Stimulated activated CD4-positive, alpha-beta T cell treated with anti-CD3 and anti-CD28 coated beads, Interleukin-2, amount 100 ng/mL, for 24 hours (primary cell): ENCODE measurements at places on chromosomes 2 and 18.

DNA sequence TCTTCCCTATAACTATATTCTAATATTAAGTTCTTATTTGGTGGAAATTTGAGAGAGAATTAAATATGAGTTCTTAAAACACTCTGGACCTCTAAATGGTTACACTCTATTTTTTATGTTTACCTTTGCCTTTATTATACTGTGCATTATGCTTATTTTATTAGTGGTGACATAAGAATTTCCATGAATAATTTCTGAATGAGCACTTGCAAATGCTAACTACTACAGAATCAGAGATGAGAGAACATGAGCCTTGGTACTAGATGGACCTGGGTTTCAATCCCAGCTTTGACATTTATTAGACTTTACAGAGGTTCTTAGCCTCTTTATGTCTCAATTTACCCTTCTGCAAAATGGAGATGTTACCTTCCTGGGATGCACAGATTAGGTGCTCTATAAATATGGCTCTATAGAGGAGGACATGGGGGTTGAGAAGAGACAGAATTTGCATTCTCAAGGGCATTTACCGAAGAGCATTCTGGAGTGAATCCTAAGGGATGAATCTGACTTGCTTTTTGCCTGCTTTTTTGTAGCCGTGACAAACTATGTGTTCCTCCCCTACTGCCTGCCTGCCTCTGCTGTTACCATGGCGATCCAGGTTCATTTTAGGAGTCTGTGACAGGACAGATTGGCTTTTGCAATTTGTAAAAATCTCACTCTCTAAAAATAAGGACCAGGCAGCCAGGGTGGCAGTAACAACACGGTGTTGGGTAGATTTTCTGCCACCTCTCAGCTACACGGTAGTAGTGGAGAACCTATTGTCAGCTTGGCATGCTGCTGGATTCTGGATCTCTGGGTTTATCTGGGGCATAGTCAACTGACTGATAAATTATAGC is 20.7 kb upstream of the CNRIP1 start:
- no peak for DNase-seq

GRCh38 chr18:3902676-3903075 is 452.7 kb downstream of the TGIF1 start:
- DNase-seq = no peak

DNA sequence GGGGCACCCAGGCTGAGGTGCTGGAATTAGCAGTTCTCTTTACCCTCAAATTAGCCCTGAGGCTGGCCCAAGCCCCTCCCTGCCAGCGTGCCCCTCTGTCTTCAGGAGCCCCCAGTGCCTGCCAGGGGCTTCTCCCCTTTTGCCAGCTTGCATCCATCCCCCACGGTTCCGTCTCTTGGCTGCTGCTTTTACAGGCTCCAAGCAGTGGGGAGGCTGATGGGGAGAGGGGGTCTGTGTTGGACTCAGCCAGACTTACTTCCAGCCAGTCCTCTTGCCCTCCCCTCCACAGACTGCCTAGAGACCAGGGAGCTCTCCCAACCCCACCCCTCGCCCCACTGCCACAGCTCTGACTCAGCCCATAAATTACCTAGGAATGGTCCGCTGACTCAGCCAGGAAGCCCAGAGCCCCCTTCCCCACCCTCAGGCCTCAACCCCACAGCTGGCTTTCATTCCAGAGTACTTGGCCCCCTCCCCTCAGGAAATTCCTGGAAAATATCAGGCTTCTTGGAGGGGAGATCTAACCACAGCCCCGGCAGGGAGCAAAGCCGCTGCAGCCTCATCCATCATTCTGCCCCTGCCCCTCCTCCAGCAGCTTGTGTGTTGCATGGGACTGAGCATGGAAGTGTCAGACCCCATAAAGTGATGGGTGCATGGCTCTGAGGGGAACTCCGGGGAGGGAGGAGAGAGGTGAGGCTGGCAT is 184.6 kb downstream of the ZFP36L2 start:
- no peak for DNase-seq

GRCh38 chr2:132581591-132581990 is 88.4 kb downstream of the LYPD1 start:
- DNase-seq = no peak

DNA sequence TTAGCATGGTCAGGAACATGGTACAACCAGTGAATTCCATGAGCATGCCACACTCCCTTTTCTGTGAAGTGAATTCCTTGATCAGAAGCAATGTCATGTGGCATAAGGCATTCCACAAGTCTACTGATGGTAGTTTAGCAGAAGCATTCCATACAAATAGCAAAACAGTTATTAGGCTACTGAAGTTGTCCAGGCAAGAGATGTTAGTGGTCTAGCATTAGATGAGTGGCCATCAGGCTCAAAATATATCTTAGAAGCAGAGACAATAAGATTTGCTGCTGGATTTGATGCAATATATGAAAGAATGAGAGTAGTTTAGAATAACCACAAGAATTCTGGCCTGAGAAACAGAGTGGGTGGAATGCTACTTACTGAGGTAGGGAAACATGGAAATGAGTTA is 355.3 kb upstream of the NRXN1 start:
- no peak for DNase-seq

- DNase-seq = peak; percentile 6
These were observed at the start of gene SCN3A for GRCh38 chr2:165203689-165204559. SCN3A (minus strand) TSS chr2:165204050; CDS start chr2:165176394, 27,656 bp downstream.

DNA sequence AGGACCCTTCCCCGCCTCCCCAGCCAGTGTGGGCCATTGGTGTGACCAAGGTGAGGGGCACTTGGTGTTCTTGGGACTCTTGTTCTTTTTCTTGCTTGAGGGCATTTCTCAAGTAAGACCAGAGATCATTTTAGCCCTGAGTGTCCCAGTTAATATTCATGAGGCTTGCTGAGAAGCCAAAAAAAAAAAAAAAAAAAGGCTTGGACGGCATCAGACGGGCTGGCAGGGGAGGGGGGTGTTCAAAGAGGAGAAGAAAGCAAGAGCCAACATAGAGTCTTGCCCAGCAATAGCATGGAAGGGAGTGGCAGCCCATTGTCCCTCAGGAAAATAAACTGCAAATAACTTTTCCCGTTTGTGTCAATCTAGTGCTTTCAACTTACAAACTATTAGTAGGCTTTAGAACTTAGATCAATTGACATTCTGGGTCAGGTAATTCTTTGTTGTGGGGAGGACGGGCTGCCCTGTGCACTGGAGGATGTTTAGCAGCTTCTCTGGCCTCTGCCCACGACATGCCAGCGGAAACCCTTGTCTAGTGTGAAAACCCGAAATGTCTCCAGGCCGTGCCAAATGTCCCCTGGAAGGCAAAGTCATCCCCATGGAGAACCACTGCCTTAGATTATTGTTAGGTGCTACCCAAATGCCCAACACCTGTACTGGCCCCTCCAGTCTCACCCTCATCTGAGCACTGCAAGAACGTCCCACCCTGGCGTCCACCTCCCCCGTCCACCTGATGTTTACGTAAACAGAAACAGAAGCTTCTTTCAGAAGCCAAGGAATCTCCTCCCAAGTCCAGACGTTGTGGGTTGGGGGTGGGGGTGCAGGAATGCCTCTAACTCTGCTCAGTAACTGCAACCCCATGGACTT is 163.4 kb downstream of the BCL2 start:
- no peak for DNase-seq

GRCh38 chr18:48750485-48751175 is 200.1 kb downstream of the SMAD7 start:
- DNase-seq = no peak

- no peak for DNase-seq
These were observed 123.7 kb downstream of the PIK3C3 start for GRCh38 chr18:42078711-42079110.

GRCh38 chr2:104574367-104574766 is 279.5 kb upstream of the POU3F3 start:
- no peak for DNase-seq

DNA sequence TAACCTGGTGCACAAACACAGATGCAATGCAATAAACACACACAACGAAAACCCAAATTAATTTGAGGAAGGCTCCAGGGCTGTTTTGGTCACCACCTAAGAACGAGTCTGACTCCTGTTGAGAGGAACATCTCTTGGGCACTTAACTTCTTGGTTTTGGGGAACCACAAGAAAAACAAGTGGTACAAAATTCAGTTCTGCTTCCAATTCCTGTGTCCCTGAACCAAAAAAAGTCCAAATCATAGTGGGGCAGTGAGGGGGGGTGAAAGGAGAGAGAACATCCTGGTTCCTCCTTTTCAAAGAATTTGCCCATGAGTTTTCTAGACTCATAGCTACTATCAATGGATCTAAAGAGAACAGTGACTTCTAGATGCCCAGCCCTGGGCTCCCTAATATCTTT is 143.6 kb downstream of the COL4A4 start:
- no peak for DNase-seq

DNA sequence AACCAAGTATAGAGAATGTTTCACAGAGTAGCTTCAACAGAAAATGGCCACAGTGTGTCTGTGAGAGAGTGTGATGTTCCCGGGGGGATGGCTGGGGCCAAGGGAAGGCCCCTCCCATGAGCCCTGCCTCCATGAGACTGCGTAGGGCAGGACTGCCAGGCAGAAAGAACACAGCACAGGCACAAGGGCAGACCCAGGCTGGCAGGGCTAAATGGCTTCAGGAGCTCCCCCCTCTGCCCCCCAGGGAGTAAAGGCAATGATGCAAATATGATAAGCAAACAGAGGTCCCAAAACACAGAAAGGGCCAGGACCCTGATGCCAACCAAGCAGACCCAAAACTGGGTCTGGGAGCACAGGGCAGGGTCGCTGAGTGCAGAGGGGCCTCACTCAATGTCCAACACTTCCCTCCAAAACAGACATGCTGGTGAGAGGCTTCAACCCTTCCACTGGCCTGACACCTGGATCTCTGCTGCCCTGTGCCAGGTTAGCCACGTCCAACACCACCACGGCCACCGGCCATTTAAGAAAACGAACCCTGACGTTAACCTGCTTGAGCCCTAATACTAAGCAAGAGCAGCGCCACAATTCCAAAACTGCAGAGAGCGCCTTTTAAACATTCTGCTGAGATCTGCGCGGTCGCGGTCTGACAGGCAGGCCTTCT is 90.3 kb downstream of the HDAC4 start:
- peak; percentile 5 for DNase-seq

DNA sequence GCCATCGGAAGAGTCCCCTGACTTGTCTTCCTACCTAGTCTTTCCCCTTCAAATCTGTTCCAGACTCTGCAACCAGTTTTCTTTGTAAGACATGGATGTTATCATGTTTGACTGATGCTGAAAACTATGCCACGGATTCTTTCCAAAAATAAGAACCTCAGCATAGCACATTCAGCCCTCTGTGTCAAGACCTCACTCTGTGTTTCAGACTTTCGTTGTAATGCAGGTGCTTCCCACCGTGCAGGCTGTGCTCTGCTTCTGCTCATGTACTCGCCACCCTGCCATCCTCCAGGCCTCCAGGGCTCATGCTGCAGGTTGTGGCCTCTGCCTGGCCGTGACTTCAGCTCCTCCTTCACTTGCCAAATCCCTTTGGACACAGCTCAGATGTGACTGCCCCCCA is 347.0 kb upstream of the RAB12 start:
- no peak for DNase-seq

GRCh38 chr2:234278556-234279255 is 218.2 kb downstream of the ARL4C start:
- DNase-seq = no peak

- DNase-seq = no peak
These were observed 24.4 kb downstream of the EHD3 start for GRCh38 chr2:31258351-31258750.

DNA sequence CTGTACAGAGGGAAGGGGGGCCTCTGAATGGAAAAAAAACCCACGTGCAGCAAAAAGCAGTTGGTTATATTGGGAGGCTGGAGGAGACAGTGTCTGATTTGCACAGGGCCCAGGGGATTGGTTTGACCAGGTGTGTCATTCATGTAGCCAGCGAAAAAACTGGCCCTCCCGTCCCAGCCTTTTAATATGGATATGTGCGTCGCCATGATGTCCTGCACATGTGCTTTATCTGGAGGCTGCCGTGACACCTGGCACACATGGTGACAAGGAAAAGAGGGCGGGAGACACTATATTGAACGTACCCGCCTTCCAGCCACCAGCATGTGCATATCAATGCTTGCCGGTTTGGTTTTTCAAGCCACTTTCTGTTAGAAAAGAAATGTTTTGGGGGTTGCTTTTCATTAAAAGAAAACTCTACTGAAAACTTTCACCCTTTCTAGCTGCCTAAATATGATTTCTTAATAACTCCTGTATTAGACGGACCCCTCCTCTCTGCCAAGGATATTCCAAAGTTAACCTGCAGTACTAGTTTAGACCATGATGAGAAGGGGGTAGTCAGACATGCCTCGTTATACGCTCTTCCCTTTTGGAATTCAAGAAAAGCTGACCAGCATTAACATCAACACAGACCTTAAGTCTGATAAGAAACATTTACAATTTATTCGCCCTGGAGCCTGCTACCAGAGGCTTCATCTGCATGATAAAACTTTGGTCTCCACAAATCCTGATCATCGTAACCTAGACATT is 16.2 kb downstream of the SLC25A52 start:
- no peak for DNase-seq

DNA sequence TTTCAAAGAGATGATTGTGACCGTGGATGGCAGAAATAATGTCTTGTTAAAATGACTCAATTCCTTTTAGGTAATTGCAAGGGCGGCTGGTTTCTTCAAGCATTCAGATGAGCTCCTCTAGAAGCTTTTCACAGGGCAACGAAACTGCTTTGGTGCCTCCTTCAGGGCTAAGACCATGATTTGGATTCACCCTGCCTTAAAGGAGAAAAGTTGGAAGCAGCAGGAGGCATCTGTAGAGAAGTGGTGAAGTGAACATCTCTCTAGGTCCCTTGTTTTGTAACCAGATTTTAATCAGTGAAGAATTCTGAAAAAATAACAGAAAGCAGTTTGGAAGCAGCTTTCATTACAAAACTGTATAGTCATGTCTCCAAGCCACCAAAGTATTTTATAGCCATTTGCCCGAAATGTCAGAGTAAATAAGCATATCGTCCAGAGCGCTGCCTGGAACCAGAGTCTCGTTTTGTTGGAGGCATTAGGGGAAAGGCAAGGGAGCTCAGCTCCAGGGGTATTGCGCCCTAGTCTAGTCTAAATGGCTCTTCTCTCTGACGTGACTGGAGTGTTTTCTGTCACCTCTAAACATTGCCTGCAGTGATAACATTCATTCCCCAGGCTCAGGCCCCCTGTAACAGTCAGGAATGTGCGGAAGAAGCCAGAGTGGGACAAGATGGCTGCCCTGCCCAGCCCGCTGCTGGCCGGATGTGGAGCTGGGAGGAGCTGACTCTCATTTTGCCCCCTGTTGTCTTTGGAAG is 57.8 kb upstream of the ITGB6 start:
- no peak for DNase-seq

GRCh38 chr2:85212841-85213240 is 79.6 kb downstream of the TCF7L1 start:
- DNase-seq = no peak

- DNase-seq = no peak
These were observed 24.3 kb upstream of the VIT start for GRCh38 chr2:36672199-36672598.

- no peak for DNase-seq
These were observed 52.7 kb upstream of the BOD1L2 start for GRCh38 chr18:57094175-57094574.
